Stimulated activated CD8-positive, alpha-beta memory T cell treated with anti-CD3 and anti-CD28 coated beads, Interleukin-4, amount 100 ng/mL, for 1 hour (primary cell): ENCODE measurements at places on chromosomes 12 and 14.

DNA sequence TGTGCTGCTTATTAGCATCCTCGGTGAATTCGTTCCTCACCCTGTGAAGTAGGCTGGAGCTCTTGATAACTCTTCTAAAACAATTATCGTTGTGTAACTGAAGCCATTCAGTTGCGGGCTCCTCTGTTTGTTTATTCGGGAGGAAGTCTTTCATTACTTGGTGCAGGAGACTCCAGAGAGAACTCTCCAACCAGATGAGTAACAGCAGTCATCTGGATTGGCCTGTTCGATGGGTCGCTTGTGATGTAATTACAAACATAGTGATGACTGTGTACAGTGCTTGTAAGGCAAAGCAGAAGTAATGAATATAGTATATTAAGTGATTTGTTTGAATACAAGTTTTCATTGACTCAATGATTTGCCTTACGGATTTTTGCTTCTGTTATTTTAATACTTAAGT lies 10.9 kb downstream of the ATP6V0A2 start:
- DNase-seq: no peak

DNA sequence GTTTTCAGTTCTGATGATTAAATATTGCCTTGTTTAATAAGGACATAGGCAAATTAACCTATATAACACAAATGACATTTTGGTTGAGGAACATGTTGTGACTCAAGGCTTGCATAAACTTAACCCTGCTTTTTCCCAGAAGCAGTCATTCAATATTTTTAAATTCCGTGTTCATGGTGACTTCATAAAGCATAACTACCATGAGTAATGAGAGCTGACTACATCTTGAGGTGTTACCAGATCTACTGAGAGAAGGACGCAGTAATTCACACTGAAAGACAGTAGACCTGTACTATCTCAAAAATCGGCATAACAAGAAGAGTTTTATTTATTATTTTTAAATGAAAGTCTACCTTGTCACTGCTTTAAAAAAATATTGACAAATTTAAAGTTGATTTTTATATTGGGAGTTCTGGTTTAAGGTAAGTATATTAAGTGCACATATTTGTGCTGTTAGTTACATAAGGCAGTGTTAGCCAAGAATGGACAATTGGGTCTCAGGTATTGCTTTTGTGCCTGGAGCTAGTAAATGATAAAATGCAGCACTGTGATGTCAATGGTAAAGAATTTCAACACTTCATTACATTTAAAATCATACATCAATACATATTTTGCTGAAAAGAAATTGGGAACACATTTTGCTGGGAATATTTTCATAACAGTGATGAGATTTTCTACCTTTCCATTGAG lies 1198.5 kb downstream of the FSCB start:
- DNase-seq: no peak

GRCh38 chr12:59452746-59453145 lies 143.1 kb upstream of the SLC16A7 start:
- DNase-seq: no peak

GRCh38 chr14:91706996-91707395 lies 24.9 kb downstream of the CATSPERB start:
- no peak for DNase-seq

- no peak for DNase-seq
Observed at GRCh38 chr12:51448618-51449256, 24.1 kb downstream of the SLC4A8 start.

DNA sequence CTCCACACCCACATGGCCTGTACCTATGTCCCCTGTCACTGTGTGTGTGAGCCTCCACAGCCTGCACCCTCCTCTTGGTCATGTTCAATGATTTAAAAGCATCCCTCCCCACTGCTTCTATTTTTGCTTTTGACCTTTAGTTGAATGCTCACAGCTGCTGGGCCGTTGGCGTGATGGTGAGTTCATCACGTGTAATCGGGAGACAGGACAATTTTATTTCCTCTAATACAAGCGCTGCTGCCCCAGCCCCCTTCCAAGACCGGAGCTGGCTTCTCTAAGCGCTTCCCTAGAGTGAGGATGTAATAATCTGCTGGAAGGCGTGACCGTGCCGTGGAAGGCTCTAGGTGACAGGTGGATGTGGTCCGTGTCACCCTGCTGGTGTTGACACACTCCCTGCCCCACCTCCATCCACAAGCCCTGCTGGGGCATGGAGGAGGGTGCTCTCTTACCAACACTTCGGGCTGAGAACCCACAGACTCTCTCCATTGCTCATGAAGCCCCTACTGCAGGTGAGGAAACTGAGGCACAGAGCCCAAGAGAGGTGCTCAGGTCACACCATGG lies 25.4 kb downstream of the CCDC85C start:
- no peak for DNase-seq

GRCh38 chr14:64701660-64702059 lies 2.6 kb upstream of the PLEKHG3 start:
- DNase-seq: no peak

GRCh38 chr12:79127271-79127751 lies 262.7 kb downstream of the SYT1 start:
- DNase-seq: no peak

DNA sequence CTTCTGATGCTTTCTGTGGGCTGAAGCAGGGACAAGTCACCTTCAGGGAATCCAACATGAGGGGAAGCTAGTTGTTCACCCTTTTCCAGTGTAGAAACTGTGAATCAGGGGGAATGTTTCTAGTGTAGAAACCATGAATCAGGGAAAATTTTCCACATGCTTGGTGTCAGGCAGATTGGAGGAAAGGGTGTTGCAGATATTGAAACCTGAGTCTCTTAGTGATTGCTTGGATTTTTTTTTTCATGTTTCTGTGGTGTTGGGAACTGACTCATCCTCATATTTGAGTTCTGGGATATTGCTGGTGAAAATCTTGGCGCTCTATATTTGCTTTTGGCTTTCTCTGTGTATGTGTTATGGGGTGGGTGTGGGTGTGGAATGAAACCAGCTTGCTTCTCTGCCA lies 144.5 kb upstream of the FBXO33 start:
- no peak for DNase-seq

GRCh38 chr14:101734246-101734847 lies 27.2 kb upstream of the PPP2R5C start:
- no peak for DNase-seq

DNA sequence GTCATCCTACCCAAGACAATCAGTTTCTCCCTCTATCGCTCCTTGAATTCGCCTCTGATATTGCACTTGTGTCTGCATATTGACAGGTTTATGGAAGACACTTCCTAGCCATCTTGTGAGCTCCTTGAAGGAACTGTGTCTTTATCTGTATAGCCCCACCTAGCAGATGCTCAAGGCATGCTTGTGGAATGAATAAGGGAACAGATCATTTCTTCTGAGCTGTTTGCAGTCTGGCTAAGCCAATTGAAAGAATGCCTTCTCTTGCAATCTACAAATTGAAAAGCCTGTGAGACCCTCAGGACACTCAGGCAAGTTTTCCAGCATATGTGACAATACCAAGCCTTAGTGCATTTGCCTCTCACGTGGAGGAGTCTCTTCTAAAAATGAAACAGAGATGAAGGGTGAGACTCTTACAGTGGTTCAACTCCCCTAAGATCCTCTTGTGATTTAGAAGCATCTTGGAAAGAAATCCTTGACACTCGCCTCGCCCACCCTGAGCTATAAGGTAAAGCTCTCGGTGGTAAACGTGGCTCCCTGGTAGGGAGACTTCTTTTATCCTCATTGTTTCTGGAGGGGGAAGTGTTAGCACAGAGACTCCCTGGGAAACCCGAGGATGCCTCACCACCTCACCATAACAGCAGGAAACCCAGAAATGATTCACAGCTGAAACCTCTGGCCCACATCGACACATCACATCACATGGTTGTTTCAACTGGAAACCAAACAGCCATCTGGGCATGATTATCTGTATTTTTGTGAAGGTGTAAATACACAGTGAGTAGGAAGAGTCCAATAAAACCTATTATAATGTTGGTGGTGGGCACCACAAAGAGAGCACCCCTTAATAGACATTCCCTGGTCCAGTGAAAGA lies 112.3 kb upstream of the BCL2L14 start:
- no peak for DNase-seq

- DNase-seq: no peak
Observed at GRCh38 chr12:45623940-45624339, 105.6 kb upstream of the ARID2 start.

DNA sequence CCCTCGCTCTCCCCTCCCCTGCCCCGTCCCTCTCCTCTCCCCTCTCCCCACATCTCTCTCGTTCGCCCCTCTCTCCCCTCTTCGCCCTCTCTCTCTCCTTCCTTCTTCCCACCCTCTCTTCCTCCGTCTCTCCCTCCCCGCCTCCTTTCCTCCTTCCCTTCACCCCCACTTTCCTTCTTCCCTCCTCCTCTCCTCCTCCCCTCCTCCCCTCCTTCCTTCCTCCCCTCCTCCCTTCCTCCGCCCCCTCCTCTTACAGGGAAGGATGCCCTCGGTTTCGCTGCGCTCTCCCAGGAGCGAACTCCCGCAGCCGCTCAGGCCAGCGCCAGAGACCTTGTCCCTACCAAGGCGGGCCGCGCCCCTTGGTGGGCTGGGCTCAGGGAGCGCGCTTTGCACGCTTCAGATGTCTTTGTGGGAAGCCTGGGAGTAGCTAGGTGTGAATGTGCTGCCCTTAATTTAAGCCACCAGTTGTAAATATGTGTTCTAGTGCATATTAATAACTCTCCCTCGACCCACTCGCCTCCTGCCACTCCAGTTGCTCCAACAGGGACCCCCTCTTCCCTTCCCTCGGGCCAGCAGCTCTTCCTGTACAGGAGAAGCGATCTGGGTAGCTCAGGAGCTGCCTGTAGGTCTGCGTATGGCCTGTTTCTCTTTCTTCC lies 13.3 kb upstream of the MAP3K9 start:
- no peak for DNase-seq

DNA sequence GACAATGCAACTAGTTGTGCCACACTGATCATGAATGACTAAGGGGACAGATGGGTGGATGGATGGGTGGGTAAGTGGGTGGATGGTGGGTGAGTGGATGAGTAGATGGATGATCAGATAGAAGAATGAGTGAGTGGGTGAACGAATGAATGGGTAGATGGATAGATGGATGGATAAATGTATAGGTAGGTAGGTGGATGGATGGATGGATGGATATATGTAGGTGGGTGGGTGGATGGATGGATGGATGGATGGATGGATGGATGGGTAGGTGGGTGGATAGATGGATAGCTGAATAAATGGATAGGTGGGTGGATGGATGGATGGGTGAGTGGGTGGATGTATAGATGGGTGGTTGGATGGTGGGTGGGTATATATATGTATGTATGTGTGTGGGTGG lies 348.8 kb upstream of the FKBP4 start:
- no peak for DNase-seq

- DNase-seq: no peak
Observed at GRCh38 chr14:24398653-24399446, at the start of gene NYNRIN. Gene NYNRIN, plus strand, starts transcription at chr14:24399003. Its CDS starts 244 bp downstream, at chr14:24399247.

GRCh38 chr14:100740196-100740825 lies 13.6 kb downstream of the DLK1 start:
- no peak for DNase-seq

DNA sequence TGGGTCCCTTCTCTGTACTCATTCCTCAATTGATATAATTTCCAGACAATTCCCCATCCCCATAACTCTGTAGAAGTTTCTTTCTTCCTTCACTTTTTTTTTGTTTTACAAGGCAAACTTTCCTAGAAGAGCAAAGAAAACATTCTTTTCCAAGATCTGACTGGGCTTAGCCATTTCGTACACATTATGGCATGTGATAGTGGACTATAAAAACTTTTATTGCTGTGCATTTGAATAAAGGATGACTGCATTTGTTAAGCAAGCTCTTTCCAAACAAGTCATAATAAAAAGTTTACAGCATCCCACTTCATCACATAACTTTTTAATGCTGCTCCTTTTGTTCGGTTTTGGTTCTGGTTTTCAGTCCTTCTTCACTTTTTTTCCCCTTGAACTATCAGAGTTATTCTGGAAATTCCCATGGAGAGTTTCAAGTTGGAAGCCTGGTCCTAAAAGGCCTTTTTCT lies 231.0 kb upstream of the HMGA2 start:
- no peak for DNase-seq

GRCh38 chr14:85530626-85531025 lies 682 bp downstream of the FLRT2 start:
- DNase-seq: no peak

- no peak for DNase-seq
Observed at GRCh38 chr14:68094158-68094557, 274.6 kb downstream of the RAD51B start.

GRCh38 chr14:91866511-91867295 lies 633 bp downstream of the TC2N start:
- no peak for DNase-seq

- DNase-seq: no peak
Observed at GRCh38 chr12:77847060-77847541, 16.4 kb downstream of the NAV3 start.

DNA sequence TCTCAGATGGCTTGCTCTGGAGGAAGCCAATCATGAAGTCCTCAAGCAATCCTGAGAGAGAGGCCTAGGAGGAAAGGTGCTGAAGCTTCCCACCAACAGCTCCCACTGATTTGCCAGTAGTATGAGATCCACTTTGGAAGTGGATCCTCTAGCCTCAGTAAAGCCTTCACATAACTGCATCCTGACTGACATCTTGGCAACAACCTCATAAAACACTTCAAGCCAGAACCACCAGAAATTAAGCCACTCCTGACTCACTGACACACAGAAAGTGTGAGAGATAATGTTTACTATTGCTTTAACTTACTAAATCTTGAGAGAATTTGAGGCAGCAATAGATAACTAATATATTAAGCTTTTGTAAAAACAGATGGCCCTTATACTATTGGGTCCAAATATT lies 11.7 kb upstream of the TMX1 start:
- DNase-seq: no peak

- DNase-seq: no peak
Observed at GRCh38 chr14:103806805-103807204, 40.6 kb downstream of the PPP1R13B start.

DNA sequence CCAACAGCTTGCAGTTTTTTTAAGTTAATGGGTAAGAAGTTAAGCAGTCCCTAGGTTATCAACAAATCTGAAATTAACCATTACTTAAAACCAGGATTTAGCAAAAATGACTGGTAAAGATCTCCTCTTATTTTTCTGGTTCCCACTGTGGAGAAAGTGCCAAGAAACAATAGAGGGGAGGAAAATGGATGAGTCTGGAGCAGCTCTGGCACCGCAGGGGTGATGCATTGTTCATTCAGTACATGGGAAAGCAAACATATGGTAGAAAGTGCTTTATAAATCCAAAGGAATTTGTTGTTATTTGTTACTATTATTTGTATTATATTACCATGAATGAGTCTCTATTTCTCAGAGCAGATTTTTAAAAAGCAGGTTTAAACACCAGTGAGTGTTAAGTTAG lies 92.2 kb downstream of the DYRK2 start:
- no peak for DNase-seq

DNA sequence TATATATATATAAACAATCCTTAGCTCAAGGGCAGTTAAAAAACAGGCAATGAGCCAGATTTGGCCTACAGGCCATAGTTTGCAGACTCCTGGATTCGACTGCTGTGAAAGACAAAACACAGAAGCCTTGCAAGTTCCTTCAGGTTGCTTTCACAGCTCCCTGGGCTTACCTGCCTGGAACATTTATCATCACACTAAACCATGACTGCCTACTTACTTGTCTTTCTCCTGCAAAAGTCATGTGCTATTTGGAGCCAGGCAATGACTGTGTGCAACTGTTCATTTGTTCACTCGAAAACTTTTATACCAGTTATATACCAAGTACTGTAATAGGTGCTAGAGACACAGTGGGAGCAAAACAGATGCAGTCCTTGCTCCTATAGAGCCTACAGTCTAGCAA lies 2.2 kb upstream of the RPS6KA5 start:
- no peak for DNase-seq

- no peak for DNase-seq
Observed at GRCh38 chr14:38947343-38947742, 155.7 kb downstream of the SEC23A start.
